ELR (cell line): ENCODE measurements at places on chromosomes 3 and 15.
A peak's percentile ranks its signal among the peaks of the same experiment; 100 is the strongest.

DNA sequence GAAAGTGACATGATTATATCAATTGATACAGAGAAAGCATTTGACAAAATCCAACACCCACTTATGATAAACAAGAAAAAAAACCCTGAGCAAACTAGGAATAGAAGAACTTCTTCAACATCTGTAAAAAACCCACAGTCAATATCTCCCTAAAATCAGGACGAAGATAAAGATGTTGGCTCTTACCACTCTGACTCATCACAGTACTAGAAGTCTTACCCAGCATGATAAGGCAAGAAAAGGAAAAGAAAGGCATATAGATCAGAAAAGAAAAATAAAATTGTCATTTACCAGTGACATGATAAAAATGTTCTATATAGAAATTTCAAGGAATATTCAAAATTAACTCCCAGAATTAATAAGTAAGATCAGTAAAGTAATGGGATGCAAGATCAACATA is 7.2 kb upstream of the FBXW12 start:
- no peak for DNase-seq

DNA sequence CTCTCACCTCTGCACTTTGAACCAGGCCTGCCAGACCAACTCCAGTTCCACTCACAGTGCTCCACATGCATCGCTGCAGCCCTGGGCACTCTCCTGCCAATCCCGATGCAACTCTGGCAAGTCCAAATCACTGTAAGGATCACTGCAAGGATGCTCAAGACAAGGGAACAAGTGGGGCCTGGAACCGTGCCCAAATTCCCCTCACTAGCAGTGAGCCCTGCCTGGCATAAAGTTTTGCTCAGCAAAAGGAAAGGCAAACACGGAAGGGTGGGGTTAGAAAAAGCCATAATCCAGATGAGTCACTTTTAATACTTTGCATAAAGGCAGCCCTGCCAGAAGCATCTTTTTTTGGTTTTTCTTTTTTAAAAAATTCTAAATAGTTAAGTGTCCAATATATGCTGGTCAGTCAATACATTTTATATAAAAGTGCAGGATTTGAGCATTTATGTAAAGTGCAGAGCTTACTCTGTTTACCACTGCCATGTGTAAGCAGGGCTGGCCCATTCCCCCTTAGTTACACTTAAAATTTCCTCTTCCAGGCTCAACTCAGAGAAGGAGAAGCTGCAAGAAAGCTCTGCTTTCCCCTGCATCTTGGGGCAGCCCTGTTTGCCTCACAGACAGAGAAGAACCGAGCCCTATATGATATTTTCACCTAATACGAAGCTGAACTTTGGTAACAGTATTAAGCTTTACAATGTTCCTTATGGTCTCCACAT is 102.2 kb downstream of the CD47 start:
- DNase-seq = peak; percentile 86

GRCh38 chr3:47610583-47610982 is 31.9 kb upstream of the CSPG5 start:
- DNase-seq = no peak

GRCh38 chr3:129560911-129561594 is 18.1 kb downstream of the H1-8 start:
- peak; percentile 78 for DNase-seq
